ENCODE measurements at places on chromosomes 5 and 9.
A peak's percentile ranks its signal among the peaks of the same experiment; 100 is the strongest.

DNA sequence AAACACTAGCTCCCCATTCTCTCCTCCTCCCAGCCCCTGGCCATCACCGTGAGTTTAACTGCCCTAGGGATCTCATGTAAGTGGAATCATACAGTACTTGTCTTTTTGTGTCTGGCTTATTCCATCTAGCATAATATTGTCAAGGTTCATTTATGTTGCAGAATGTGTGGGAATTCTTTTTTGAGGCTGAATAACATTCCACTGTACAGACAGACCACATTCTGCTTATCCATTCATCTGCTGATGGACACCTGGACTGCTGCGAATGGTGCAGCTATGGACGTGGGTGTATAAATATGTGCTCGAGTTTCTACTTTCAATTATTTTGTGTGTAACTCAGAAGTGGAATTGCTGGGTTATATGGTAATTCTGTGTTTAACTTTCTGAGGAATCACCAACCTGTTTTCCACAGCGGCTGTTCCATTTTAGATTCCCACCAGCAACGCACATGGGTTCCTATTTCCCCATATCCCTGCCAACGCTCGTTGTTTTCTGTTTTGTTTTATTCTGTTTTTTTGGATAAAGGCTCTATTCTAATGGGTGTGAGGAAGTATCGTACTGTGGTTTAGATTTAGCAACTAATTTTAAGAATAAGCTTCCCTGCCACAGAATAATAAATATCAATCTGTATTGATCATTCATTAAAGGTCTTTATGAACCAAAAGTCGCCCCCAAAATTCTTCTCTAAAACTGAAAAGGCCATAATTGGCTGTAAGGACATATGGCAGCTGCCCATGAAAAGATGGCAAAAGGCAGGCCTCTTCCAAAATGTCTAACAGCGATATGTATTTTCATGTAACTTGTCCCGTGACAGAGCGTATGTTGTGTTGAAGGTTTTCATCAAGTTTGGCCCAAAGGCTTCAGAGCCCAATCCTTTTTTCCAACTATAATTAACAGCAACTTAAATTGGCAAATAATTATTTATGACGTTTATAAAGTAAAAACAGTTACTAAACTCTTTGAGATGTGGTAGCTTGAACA, 70.3 kb downstream of the DAP start:
- DNase-seq, result no peak

- DNase-seq, result peak; percentile 86
These were observed 181.6 kb downstream of the CD180 start for GRCh38 chr5:67014957-67015400.

- no peak for DNase-seq
These were observed 33.8 kb downstream of the TNC start for GRCh38 chr9:115084157-115084556.

DNA sequence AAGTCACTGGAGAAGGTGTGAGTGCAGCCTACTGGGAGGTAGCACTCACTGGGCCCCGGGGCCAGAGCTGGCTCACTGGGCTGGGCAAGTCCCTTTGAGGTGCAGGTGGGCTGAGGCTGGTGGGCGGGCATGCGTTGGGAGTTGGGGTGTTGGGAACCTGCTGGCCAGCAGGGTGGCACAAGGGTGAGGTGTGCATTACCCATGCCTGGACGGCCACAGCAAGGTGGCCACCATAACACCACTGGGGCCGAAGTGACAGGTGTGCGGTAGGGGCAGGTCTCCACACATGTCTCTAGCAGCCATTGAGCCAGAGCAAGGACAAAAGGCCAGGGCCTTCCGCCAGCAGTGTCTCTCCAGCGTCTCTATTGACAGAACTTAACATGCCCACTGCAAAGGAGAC, 22.6 kb downstream of the PRRT1B start:
- DNase-seq, result no peak

- DNase-seq, result no peak
These were observed at the start of gene VAV2 for GRCh38 chr9:133991964-133992779. TSS of gene VAV2 (minus strand) at chr9:133992324. CDS start at chr9:133992278, 46 bp downstream.

GRCh38 chr5:156208271-156208670, 118.7 kb upstream of the SGCD start:
- DNase-seq, result no peak

GRCh38 chr5:141694479-141694878, 12.4 kb upstream of the ARAP3 start:
- no peak for DNase-seq

GRCh38 chr5:111254613-111255012, 30.4 kb downstream of the CAMK4 start:
- DNase-seq, result no peak

- DNase-seq, result peak; percentile 82
These were observed 535 bp upstream of the NFIB start for GRCh38 chr9:14314424-14314928.

DNA sequence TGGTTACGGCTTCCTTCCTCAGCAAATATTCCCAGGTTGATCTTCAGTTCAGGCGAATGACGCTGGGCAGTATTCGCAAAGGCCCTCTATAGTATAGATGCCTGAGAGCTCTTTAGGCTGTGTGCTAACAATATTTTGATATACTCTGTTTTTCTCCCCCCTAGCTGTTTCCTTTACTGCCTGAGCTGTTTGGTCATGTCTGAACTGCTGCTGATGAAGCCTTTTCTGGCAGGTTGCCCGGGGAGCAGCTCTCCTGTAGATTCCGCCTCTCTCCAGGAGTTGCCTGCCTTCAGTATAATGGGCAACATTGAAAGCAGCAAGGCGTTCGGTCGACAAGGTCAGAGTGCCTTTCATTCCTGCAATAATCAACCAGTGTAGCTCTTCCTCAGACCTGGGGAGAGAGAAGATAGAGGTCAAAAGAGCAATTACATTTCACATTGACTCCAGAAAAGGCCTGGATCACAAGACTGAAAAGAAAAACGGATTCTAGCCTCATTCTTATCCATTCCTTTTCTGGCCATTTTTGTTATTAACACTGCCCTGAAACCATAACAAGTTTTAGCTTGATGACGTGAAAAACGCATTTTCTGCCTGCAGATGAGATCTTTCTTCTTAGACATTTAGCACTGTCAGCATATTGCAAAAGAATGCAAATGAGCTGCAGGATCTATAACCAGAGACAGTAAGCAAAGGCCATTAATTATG, 60.1 kb upstream of the ZNF608 start:
- peak; percentile 57 for DNase-seq

- DNase-seq, result no peak
These were observed 20.7 kb downstream of the SPRY4 start for GRCh38 chr5:142304013-142304701.

Measured in pulmonary artery endothelial cell (primary cell).